ENCODE measurements at places on chromosomes 11 and 22.

- DNase-seq, result no peak
Observed at GRCh38 chr22:35555483-35555890, 14.9 kb downstream of the RASD2 start.

GRCh38 chr22:48310740-48311139 lies 1516.9 kb downstream of the BRD1 start:
- DNase-seq, result no peak

DNA sequence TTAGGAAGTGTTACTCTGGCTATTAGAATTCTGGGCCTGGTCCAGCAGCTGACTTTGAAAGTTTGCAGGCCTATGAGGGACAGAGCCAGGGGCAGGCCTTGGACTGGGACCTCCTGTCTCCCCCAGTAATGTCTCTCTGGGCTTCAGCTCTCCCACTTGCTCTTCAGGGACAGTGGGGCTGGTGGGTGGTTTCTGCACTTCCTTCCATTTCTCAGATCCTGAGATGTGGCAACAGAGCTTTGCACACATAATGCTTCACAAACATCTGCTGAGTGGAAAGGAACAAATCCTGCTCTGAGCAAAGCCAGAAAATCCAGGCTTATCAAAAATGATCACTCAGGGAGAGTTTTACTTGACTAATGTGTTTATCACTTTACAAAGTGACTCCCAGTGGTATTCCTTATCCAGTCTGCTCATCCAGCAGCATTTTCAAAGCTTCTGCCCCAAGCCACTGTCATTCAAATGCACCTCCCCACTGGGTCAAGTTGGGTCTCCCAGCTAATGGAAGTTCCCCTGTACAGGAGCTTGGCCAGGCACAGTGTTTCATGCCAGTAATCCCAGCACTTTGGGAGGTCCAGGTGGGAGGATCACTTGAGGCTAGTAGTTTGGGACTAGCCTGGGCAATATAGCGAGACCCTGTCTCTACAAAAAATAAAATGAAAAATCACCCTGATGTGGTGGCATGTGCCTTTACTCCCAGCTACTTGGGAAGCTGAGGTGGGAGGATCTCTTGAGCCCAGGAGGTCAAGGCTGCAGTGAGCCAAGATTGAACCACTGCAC lies 13.5 kb upstream of the OSBP2 start:
- no peak for DNase-seq

- DNase-seq, result no peak
Observed at GRCh38 chr22:39732625-39733024, 160.9 kb downstream of the ENTHD1 start.

- no peak for DNase-seq
Observed at GRCh38 chr11:41309716-41310115, 149.7 kb downstream of the LRRC4C start.

- no peak for DNase-seq
Observed at GRCh38 chr22:43198936-43199335, 12.0 kb upstream of the TTLL12 start.

DNA sequence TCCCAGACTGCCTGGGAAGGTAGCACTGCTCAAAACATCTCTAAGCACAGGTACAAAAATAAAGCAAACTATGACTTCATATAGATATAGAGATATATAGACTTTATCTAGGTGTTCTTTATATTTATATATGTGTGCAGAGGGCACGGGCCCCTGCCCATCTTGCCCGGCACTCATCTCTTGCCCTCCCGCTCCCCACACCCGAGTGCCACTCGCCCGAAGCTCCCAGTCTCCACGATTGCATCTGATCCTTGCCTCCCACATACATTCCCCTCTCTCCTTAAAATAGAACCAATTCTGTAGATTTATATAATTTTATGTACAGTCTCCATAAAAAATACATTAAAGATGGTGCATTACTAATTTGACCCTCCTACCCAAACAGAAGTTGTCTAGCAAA lies 55.5 kb downstream of the IGSF9B start:
- no peak for DNase-seq

DNA sequence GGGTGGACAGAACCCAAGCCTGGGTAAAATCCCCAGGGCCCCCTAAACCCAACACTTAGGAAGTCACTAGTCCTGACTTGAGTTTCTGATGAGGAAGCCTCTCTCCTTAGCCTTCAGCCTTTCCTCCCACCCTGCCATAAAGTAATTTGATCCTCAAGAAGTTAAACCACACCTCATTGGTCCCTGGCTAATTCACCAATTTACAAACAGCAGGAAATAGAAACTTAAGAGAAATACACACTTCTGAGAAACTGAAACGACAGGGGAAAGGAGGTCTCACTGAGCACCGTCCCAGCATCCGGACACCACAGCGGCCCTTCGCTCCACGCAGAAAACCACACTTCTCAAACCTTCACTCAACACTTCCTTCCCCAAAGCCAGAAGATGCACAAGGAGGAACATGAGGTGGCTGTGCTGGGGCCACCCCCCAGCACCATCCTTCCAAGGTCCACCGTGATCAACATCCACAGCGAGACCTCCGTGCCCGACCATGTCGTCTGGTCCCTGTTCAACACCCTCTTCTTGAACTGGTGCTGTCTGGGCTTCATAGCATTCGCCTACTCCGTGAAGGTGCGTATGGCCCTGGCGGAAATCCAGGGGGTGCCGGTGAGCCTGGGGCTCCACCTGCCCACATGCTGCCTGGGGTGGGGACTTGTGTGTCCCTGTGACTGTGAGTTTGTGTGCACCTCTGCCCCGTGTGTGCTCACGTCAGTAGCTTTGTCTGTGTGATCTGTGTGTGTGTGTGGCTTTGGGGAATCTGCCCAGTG lies at the start of gene IFITM1:
TSS of gene IFITM1 (plus strand) at position 254 of the 767 bp plus-strand sequence. CDS start at position 385, 131 bp downstream.
- no peak for DNase-seq

GRCh38 chr22:37303821-37304274 lies 21.5 kb downstream of the CYTH4 start:
- no peak for DNase-seq

DNA sequence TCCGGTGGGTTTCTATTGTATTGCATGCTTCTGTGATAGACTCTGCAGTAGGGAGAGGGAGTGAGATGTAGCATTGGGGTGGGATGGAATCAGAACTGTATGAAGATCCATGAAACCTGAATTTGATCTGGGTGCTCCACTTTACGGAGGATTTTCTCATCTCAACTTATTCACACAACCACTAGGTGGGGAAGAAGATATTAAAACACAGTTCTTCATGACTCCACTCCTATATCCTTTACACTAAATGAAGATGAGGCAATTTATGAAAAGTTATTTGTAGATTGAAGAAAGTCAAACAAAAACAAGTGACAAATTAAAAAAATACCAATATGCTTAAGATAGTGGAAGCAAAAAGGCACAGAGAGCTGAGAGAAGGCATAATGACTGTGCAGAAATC lies 92.6 kb upstream of the PDGFD start:
- DNase-seq, result no peak

DNA sequence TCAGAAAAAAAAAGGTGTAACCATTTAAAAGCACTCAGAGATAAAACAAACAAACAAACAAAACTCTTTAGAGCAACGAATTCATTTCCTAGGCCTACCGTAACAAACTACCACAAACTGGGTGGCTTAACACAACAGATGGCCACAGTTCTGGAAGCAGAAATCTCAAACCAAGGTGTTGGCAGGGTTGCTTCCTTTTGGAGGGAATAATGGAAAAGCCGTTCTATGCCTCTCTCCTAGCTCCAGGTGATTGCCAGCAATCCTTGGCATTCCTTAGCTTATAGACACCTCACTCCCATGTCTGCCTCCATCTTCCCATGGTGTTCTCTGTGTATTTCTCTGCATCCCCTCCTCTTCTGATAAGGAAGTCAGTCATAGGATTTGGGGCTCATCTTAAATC lies 200.4 kb downstream of the RAB38 start:
- DNase-seq, result no peak

- DNase-seq, result no peak
Observed at GRCh38 chr11:119346605-119347004, at the start of gene MFRP. TSS of gene MFRP (minus strand) at chr11:119346705. CDS start at chr11:119346513, 192 bp downstream.

DNA sequence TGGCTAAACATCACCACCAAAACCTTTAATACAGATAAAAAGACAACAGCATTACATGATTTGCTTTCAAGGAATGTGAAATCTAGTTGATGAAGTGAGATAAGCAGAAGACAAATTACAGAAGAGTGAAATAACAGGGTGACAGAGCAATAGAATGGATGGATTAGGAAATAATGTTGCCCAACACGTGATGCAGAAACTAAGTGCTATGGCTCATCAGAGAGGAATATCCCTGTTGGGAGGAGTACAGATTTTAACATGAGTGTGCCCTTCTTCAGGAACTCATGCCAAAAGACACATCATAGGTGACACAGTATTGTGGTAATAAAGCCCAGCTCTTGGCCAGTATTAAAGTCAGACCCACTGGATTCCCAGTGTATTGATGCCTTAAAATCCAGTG lies 176.6 kb upstream of the RAG2 start:
- DNase-seq, result no peak

GRCh38 chr22:36362932-36363331 lies 24.8 kb downstream of the MYH9 start:
- no peak for DNase-seq

DNA sequence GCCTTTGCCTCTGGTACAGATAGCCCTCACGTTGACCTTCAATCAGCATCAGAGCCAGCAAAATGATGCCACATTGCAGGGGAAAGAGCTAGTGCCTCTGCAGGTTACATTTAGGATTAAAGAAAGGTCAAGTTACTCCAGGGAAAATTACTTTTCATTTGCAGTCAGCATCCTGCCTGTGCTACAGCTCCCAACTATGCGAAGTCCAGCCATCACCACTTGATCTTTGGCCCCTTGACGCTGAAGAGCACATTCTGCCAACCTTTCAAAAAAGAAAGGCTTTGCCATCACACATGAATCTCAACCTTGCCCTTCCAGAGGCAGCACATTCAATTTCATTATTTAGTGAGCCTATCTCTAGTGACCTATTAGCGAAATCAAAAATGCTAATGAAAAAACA lies 11.3 kb downstream of the FJX1 start:
- no peak for DNase-seq
